ENCODE measurements at places on chromosomes 1 and 21.

DNA sequence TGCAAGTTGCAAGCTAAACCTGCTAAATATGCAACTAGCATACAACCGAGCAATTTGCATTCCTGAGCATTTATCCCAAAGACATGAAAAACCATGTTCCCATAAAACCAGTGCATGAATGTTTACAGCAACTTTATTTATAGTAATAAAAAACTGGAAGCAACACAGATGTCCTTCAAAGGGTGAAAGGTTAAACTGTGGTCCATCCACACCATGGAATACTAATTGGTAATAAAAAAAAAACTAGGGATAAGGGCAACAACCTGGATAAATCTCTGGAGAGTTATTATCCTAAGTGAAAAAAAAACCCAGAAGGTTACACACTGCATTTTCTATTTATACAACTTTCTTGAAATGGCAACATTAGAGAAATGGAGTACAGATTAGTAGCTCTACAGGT is 474.1 kb downstream of the SMYD3 start:
- no peak for DNase-seq

- DNase-seq = no peak
These were observed 2.6 kb upstream of the TTC34 start for GRCh38 chr1:2803931-2804627.

DNA sequence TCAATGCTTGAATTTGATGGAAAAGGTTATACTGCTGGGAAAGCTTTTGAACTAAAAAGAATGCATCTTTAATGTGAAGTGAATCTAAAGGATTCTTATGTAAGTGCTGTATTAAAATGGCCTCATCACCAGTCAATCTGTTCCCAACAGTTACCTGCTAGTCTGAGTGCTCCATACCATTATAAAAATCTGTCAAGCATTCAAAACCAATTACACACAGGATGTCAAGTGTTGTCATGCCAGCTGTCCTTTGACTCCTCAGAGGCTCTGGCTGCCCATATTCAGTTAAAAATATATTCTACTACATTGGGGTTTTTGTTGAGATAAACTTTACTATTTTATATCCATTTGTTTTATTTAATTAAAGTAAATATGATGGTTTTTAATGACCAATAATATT is 1587.7 kb downstream of the AMY1C start:
- DNase-seq = no peak

- DNase-seq = no peak
These were observed 74.5 kb upstream of the B3GALT2 start for GRCh38 chr1:193260896-193261295.

- peak; percentile 82 for DNase-seq
These were observed 63.4 kb downstream of the KCNAB2 start for GRCh38 chr1:6108937-6109614.

DNA sequence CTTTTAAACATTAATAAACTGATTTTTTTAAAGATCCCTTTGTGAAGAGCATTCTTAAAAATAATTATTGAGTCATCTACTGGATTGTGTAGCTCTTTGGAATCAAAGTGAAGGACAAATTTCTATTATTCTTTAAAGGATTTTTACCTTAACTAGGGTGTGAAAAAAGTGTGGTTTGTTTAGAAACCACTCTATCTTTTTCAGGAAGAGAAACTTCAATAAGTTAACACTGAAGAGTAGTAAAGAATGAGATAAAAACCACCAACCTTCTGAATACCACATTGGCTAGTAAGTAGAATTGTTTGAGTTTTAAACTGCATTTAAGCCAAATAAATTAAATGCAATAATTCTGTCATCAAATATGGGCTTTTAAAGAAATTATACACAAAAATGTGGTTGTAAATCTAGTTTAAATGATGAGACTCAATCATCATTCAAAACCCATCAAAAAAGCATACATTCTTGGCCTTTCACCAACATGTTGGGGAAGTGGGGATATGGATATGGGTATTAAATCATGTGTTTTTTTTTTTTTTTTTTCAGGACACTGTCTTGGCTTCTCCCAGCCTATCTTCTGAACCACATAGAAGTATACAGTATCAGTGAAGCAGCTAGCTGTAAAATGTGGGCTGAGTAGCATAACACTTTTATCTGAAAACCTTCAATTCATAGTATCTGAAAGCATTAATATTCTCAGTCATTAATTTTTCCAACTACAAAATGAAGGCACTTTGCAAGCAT is 4.8 kb downstream of the S1PR1 start:
- no peak for DNase-seq

DNA sequence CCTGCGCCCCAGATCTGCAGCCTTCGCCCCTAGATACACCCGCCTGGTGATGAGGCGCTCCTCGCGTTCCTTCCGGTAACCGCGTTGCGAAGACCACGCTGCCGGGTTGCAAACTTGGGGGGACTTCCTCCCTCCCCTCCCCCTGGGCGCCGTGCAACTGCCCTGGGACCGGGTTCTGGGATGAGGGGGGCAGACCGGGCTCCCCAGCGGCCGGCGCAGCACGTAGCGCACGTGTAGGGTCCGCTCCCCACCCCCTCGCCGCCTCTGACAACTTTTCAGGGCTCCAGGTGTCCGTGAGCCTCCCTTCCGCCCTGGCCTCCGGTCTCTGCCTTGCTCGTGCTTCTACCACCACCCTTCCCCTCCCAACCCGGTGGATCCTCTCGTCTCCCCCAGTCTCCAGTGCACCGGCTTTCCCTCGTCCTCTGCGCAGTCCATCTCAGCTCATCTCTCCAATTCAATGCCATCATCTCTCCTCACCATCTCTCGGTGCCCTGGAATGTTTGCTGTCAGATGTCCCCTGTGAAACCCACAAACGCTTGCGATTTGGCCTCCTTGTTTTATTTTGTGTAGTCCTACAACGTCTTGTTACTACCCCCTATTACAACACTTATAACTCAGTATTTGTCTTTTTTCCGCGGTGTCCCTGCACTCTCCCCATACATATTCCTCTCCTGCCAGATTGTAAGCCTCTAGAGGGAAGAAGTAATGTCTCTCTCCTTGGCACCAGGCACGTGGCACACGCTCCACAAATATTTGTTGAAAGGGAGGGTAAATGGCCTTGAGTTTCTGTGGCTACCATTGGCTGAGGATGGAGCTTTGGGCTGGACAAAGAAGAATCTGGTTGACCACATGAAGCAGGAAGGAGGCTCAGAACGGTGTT is 782 bp downstream of the PCAT6 start:
- DNase-seq = no peak

DNA sequence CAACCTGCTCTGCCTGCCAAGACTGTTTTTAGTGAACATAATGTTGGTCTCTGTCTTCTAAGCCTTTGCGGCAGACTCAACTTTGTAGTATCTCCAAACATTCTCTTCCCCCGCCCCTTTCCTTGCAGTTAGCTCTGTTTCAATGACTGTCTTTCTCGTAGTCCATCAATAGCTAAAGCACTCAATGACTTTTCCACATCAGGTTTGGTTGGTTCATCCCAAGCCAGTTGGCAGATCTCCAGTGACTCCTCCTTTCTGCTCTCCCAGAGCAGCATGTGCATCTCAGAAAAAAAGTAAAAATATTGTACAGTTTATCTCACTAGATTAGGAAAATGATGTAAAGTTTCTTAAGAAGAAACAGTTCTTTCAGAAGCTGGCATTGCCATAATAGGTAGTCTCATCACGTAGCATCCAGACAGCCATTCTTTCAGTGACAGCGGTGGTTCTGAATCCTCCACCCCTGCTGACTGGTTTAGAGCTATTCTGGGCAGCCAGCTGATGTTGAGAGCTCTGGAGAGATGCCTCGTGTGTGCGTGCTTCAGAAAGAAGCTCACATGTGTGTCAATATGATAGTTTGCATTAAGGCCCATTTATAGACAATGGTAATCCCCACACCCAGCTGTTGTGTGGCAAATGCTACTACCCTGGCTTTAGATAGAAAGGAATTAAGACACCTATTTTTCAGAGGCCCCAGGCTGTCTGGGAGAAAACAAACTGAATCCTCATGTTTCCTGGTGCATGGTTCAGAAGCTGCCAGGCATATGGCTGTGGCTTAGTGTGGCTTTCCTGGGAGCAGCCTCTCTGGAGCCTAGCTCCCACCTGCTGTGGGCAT is 53.2 kb downstream of the CNN3 start:
- DNase-seq = no peak

- no peak for DNase-seq
These were observed 69.6 kb downstream of the HSPA13 start for GRCh38 chr21:14313300-14313699.

DNA sequence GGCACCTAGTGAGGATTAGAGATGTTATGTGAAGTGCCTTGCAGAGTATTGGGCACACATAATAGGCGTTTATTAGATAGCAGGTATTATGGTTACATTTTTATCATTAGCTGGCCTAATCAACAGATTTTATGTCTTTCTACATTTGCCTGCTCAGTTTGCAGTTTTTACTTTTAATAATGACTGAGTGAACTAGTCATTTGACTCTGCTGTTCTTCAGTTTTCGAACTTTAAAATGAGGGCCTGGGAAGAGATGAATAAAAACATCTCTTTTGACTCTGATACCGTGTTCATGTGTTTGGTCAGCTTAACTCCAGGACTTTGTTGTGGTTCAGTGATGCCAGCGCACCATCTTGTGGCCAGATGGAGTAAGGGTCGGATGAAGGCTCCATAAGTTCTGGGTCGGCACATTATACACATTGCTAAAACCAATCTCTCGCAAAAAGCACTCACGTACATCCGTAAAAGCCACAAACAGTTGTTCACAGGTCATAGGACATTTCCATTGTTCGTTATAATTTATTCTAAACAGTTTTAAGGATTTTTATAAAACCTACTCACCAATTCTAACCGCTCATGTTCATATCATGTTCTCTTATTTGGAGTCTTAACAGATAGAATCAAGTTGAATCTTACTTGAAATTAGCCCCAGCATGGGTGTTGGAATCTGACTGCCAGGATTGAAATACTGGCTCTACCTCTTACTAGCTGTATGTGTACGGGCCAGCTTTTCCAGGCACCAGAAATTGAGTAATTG is 78.4 kb upstream of the GPR88 start:
- DNase-seq = peak; percentile 24

- no peak for DNase-seq
These were observed 2.0 kb upstream of the TRIM58 start for GRCh38 chr1:247854899-247855545.

GRCh38 chr1:168607872-168608428 is 31.5 kb downstream of the XCL1 start:
- no peak for DNase-seq

DNA sequence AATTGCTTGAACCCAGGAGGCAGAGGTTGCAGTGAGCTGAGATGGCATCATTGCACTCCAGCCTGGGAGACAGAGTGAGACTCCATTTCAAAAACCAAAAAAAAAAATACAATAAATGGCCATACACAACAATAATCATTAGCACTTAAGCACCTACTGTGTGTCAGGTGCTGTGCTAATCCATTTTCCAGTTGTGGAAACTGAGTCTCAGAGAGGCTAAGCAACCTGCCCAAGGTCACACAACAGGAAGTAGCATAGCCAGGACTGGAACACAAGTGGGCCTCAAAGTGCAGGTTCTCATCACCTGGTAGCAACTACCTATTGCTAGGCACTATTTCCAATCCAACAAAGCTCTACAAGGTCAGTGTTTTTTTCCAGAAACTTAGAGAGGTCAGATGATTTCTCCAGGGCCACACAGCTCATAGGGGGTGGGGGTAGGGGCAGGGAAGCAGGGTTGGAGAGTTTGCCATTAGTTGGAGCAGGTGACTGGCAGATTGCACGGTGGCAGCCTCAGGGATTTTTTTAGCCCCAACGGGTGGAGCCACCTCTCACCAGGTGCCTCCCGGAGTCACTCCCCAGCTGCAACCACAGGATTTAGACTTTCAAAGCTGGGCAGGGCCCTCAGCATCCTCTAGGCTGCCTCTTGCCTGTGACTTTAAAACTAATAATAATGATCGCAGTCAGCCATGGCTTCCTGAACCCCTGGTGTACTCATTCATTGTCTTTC is 52.5 kb upstream of the ID3 start:
- no peak for DNase-seq

DNA sequence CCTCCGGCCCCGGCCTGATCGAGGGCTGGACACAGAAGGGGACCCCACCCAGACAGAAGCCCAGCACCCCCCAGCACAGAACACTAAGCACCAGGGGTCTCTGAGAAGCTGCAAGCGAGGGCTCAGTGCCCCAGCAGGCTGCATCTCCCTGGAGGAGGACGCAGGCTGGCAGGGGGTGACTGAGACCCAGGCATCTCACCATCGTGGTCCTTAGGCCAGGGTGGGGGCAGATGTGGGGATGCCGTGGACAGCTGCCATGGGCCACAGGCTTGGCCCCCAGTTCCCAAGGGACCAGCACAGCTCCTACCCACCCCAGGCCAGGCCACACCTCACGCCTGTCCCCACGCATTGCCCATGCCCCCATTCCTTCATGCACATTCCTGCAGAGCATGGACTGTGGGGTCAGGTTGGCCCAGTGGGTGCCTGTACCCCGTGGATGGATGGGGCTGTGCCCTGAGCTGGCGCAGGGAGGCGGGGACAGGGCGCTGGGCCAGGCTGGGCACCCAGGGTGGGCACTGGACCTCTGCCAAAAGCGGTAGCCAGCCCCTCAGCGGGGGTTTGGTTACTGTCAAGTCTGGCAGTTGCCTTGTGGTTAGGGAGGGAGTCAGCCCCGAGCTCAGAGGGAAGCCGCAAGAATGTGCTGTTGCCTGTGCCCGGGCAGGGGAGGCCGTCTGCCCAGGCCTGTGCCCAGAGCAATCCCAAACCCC is 61.5 kb downstream of the ARHGEF16 start:
- no peak for DNase-seq

DNA sequence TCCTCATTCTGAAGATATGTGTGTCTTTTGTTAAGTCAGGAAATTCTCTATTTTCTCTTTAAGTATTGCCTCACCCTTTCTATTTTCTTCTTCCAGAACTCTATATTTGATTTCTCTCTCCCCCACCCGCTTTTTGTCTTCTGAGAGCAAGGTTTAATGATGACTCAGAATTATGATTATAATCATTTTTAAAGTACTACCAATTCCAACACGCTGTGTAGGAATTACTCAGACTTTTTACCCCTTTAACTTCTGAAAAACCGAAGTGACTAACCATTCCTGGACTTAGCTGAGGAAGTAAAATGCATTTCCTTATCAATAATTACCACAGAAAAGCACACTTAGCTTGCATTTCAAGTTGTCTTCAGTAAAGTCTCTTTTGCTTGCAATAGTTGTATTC is 20.8 kb upstream of the SCYL3 start:
- DNase-seq = no peak

DNA sequence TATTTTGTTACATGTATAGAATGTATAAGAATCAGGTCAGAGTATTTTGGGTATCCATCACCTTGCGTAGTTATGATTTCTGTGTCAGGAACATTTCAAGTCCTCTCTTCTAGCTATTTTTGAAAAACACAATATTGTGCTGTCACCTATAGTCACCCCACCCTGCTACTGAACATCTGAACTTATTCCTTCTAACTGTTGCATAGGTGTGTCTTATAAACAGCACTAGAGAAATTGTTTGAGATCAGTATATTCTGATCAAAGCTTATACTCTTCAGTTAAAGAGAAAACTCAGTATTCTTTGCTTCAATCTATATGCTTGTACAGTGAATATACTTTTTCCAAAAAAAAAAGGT is 96.0 kb downstream of the ASH1L start:
- DNase-seq = no peak

- DNase-seq = no peak
These were observed 163.0 kb upstream of the KAZN start for GRCh38 chr1:14435368-14436023.

GRCh38 chr1:10727751-10728232 is 68.7 kb downstream of the CASZ1 start:
- no peak for DNase-seq
